ENCODE measurements at places on chromosomes 2 and 18.
A peak's percentile ranks its signal among the peaks of the same experiment; 100 is the strongest.

DNA sequence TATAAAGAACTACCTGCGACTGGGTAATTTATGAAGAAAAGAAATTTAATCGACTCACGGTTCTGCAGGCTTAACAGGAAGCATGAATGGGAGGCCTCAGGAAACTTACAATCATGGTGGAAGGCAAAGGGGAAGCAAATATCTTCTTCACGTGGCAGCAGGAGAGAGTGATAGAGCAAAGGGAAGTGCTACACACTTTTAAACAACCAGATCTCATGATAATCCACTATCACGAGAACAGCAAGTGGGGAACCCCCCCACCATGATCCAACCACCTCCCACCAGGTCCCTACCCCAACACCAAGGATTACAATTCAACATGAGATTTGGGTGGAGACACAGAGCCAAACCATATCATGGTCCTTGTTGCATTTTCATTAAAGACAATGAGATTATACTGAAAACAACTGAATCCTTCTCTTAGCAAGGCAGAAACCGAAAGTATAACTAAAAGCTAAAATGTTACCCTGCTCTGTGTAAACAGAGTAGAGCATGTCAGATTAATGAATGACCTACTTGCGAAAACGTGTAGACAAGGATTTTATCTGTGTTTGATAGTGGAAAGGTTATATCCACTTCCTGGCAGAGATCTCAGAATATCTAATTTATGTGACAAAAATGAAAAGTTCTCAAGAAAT, 60.1 kb upstream of the RBBP8 start:
- no peak for DNase-seq

DNA sequence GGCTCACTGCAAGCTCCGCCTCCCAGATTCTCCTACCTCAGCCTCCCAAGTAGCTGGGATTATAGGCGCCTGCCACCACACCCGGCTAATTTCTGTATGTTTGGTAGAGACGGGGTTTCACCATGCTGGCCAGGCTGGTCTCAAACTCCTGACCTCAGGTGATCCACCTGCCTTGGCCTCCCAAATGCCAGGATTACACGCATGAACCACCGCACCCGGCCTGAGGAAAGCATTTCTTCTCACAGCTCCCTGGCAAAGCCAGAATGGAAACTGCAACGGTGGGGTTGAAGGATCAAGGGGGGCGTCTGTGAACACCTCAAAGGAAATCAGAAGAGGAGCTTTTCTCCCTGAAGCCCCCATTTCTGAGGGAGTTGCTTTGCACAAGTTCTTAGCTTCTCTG, 11.2 kb upstream of the TEX51 start:
- no peak for DNase-seq

- no peak for DNase-seq
Observed at GRCh38 chr18:53909668-53910067, 314.8 kb downstream of the MBD2 start.

GRCh38 chr18:47594621-47595086, 335.8 kb downstream of the SMAD2 start:
- DNase-seq = no peak

DNA sequence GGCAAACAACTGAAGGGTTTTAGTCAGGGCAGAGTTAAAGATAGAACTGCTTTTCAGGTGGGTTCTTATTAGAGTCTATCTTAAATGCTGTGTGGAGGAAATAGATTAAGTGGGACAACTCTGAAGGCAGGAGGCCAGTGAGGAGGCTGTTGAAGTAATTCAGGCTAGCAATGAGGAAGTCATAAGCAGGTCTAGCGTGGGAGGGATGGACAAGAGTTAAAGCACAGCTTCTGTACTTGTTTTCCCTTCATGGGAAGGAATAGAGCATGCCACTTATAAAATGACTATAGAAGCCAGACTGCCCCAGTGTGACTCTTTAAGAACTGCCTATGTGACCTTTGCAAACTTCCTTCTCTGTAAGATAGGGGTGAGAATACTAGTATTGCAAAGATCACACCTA, 202.0 kb upstream of the LRRTM1 start:
- no peak for DNase-seq

DNA sequence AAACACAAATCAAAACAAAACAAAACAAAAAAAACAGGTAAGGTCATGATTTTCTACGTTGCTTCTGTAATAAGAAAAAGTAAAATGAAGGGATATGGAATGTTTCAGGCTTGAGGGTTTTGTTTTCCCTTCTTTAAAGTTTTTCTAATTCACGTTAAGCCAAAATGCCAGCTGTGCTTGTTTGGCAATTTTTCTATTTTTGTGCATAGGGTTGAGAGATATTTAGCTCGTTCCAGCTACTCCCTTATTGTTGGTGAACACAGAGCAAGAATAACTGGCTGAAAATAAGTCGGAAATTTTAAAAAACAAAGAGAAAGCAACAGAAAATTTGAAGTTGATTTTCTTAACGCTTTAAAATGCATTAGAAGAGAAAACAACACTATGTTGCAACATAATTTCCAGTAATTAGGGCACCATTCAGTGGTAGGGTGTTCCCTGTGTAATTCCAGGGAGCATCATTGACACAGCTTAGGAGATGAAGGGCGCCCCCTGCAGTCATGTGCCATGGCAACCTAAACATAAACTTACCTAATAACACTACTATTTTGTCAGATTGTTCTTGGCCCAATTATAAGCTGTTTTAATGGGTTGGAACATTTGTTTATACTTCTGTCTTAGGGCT, 99.5 kb downstream of the DTNA start:
- peak; percentile 82 for DNase-seq

DNA sequence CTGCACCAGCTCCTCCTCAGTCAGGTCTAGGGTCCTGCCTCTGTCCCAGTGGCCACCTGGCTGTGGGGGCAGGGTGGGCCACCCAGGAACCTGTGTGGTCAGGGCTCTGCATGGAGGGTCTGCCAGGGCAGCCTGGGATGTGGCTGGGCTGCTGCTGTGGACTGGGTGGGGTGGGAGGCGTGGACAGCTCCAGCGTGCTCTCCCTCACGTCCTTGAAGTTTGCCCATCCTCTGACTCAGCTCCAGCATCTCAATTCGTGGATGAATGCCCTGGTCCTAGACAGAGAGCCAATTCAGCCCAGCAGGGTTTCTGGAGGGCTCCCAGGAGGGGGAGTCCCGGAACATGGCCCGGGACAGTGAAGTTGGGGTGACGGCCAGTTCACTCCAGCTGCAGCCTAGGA, 64.3 kb upstream of the EPAS1 start:
- no peak for DNase-seq

DNA sequence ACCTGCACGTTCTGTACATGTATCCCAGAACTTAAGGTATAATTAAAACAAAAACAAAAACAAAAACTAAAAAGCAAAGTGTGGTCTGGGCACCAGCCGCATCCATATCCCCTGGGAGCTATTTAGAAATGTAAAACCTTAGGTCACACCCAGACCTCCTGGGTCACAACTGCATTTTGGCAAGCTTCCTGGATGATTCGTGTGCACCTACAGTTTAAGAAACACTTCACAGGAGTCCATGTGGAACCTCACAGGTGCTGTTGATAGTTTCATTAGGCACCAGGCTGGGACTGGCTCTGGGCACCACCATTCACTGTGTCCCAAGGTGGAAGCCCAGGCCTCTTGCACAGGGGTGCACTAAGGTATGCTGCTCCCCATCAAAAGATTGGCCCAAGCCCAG, 103.6 kb upstream of the BOD1L2 start:
- DNase-seq = no peak
